ENCODE measurements at places on chromosomes 5 and 9.

- DNase-seq = no peak
Observed at GRCh38 chr5:118989816-118990215, 1.5 kb upstream of the DTWD2 start.

- DNase-seq = no peak
Observed at GRCh38 chr9:26801772-26802171, 90.8 kb downstream of the CAAP1 start.

- no peak for DNase-seq
Observed at GRCh38 chr5:177504086-177505056, 5.3 kb downstream of the DOK3 start.

GRCh38 chr5:175544108-175544511 is 65.8 kb downstream of the SFXN1 start:
- no peak for DNase-seq

GRCh38 chr5:143759396-143760130 is 52.4 kb upstream of the HMHB1 start:
- DNase-seq = peak; percentile 33

DNA sequence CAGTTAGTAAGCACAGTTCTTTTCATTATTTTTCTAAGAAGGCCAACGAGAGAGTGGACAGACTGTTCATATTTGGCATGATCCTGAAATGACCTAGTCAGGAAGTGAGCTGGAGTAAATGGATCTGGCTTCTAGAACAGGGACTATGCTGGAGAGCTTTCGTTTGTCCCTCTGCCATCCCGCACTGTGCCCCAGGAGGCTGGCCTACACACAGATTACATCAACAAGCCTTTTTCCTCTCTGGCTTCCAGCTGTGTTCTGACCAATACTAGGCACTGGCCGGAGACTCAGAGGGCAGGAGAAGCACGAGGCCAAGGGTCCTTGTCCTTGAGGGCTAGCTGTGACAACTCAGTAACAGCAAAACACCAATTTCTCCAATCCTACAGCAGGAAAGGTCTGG is 127.8 kb downstream of the MED27 start:
- no peak for DNase-seq

DNA sequence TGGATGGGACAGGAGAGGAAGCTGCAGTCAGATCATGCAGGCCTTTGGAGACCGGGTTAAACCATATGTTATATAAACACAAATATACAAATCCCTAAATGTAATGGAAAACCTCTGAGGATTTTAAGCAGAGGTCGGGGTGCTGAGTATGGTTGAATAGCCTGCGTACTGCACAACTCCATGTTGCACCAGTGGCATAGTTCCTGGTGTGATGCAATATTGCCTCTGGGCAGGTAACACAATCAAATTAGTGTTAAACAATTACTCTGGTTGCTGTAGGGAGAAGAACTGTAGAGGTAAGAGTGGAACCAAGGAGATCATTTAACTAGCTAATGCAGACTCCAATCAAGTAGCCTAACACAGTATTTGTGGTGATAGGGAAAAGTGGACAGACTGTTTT is 21.3 kb upstream of the RNF145 start:
- DNase-seq = no peak
